ENCODE measurements at places on chromosomes 5 and 9.

DNA sequence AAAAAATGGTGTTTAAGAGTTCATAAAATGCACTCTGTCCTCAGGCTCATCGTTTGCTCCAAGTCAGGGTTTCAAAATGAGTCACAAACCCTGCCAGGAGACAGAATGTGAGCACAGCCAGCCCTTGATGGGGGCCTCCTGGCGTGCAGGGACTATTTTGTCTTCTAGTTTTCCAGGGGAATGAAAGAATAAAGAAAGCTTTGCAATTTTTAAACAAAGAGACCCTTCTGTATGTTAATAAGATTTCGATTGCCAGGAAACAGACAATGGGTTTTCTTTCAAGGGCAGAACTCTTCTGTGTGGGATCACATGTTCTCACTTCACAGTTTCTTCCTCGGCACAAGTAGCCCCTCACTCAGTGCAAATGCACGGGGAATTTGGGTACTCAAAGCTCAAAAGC lies 121.4 kb upstream of the C6 start:
- DNase-seq = no peak

GRCh38 chr5:6478793-6479192 lies 30.1 kb downstream of the UBE2QL1 start:
- no peak for DNase-seq

DNA sequence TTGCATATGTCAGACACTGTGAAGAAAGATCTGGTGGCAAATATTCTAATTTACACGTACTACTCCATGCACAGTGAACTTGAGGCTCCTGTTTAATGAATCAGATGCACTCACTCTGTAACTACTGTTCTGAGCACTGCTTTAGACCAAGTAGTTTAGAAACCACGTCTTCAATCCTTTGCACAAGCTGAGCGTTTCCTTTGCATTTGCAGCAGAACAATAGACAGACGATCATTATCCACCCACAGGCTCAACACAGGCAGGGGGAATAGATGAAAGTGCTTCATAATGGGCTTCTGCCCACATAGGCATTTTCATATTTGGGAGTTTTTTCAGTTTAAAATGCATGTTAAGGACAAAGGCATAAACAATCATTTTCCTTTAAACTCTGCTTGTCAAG lies 423.3 kb upstream of the ADAMTS16 start:
- no peak for DNase-seq

DNA sequence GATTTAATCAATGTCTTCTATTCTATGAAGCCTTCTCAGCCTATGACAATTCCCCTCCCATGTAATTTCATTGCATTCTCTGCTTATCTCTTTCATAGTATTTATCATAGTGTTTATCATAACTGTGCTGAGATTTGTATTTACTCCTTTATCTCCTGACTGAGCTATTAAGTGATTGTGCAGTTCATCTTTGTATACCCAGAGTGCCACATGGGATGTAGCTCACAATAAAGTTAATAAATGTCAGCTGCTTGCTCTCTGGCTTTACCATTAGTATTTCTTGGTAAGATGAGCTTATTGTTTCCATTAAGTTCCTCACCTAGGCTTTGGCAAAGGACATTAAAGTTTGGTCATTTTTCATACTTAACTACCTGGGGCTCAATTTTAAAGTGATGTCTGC lies 275.1 kb upstream of the MPDZ start:
- DNase-seq = no peak

DNA sequence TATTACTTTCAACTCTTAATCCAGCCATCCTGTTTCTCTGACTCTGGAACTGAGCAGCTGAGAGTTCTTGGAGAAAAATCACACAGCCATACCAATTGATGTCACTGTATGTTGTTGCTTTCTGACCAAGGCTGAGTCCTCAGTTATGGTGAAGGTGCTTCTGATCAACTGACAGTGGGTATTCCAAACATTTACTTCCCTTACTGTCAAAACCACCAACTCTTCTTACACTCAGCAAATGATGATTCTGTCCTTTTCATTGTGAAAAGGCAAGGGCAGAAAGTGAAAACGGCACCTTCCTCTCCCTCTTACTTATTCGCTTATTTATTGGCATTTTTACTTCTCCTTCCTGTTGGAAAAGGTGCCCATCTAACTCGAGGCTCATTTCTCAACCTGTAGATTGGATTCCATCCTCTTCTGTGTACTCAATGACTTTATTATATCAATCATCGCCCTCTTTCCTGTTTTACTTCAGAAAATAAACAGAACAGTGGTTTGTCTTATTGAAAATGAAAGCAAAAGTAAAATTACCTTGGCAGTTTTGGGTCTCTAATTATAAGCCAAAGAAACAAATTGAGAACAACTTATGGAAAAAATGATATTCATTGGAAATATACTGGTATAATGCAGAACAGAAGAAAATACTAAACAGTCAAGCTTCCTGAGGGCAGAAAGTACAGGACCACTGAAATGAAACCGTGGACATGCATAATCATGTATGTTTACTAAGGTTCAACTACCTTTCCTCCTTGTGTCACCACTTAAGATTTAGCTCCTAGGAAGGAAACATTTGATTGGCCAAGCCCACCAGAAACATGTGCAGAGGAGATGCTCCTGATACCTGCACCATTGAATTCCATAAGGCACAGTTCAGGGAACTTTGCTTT lies 104.5 kb upstream of the CHD1 start:
- no peak for DNase-seq

- no peak for DNase-seq
These were observed 68.4 kb upstream of the IZUMO3 start for GRCh38 chr9:24614070-24614469.

DNA sequence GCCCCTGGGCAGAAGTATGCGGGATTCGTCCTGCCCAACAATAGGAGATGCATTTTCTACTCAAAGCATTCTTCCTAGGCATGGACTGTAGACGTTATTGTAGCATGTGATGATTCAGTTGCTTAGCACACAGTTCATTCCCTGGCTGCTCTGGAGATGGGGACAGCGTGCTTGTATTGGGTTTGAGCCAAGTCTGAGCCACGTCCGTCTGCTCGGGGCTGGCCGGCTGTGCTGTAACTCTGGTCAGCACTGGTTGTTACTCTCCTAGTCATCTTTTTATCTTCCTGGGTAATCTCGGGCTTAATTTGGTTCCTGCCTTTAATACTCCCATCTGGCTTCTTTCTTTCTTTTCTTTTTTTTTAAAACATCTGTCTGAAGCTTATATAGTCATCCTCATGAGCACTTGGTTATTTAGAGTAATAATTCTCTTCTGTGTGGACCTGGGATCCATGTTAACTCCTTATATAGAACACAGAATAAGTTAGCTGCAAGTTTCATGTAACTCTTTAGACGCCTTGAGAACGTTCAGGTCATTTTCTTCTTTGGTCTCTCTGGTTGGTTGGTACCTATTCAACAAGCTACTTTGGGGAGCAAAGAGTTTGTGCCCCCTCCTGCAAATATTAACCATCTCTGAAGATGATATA lies 118.8 kb upstream of the RPS23 start:
- no peak for DNase-seq

DNA sequence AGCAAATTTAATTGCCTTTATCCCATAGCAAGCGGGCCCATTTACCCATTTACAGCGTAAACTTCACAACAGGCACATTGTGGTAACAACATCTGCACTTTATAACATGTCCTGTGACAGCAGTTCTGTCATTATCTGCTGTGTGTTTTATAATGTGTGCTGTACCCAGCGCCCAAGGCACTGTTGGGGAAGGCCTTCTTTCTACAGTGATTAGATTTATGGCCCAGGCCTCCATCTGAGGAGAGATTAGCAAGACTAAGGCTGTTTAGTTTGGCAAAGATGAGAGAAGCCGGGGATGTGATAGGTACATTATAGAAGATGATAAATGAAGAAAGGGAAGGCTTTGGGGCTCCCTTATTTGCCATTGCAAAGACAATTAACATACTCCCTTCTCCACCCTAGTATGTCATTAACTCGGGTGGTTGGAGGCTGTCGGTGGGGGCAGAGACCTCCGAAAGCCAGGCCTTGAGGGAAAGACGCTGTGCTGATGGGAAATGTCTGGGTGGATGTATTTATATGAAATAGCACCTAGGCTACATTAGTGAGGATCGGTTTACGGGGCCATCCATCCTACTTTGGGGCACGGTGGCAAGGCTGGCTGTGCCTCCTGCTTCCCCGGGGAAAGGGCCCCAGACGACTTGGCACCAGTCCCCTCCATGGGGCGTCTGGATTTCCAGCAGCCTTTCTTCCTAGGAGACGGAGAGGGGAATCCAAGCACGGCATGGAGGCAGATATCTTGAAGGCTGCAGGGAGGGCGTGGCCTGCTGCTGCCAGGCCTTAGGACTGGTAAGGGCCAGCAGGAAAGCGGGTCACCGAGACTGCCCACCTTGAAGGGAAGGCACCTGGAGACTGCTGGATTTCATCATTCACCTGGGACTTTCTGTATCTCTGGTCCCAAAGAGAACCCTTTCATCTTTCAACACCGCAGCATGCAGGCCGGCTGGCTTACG lies 64.3 kb upstream of the PTCH1 start:
- DNase-seq = no peak

- DNase-seq = no peak
These were observed 175.7 kb downstream of the MELK start for GRCh38 chr9:36748322-36748899.

GRCh38 chr5:118596255-118596654 lies 392.1 kb downstream of the DTWD2 start:
- DNase-seq = no peak

DNA sequence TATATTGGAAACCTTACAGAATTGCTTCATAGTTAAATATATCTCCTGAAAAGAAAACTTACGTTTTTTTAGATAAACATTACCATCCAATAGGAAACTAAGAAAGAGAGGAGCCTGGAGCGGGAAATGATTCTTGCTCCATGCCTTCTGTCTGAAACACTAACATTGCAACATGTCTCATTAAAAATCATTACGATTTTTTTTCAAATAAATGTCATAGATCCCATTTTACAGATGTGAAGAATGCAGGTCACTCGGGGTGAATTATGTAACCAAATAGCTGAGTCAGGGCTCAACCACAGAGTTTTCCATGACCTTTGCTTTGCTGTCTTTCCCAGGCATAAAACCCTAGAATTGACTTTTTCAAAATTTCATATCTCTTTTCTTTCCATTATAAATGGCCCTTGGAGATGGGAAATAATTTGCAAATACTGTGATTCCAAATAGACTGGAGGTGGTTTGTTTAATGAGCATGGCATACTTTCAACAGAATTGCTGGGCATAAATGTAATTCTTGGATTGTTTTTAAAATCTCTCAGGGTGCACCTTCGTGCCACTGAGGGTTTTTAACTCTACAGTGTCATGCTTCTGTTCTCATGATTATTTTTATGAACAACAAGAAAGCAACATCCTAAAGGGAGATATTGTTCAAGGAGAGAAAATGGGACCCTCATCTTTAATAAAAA lies 302.8 kb downstream of the EBF1 start:
- DNase-seq = no peak

- no peak for DNase-seq
These were observed 60.7 kb downstream of the NRG2 start for GRCh38 chr5:139982157-139982974.

DNA sequence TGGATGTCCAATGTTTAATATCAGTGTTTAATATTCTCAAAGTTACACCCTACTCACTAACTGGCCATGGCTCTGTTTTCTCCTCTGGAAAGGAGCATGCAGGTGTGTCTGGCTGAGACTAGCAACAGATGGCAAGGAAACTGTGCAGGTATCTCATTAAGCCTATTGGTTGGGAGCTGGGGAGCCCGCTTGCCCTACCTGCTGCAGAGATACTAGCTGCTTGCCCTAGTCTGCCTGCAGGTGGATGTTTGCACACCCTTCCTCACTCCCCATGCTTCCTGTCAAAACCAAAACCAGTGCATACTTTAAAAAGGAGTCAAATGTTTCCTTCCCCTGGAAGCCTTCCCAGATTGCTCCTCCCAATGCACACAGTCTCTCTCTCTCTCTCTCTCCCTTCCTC lies 228.3 kb upstream of the RASEF start:
- DNase-seq = no peak

- DNase-seq = no peak
These were observed 6.8 kb upstream of the ZBTB34 start for GRCh38 chr9:126853667-126854066.
